ENCODE measurements at places on chromosomes 5 and 9. TPM values are rescaled to one million over a fixed set of nuclear protein-coding genes. Genes with fewer than 3 reads are reported as not detected.

The ARHGEF28 gene
- polyA plus RNA-seq, result 3.3 TPM

The GPR150 gene
- polyA plus RNA-seq, result 0.83 TPM

The FOXD4 gene
- polyA plus RNA-seq, result 0.37 TPM

DNA sequence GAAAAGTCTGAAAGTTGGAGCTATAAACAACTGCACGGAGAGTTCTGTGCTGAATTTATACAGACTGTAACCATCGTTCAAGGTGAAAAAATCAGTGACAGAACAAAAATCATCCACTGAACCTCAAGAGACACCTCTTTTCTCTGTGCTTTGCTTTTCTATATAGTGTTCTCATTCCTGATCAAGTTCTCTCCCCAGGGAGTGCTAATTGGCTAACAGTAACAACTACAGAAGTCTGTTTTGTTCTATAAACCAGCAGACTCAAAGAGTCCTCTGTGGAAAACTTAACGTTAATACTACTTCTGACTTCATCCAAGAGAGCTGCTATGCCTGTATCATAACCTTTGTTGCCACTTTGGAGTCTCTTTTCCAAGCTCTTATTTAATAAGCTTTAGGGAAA, 1388.3 kb upstream of the C9orf72 start:
- H3K4me3 ChIP-seq, result no peak overlapping the region
- no peak for DNase-seq
- H3K4me1 ChIP-seq, result no peaks in the 10 kb centered on the region
- H3K27ac ChIP-seq, result no peak overlapping the region
- no peaks in the 10 kb centered on the region for H3K27me3 ChIP-seq

The FUT7 gene
- polyA plus RNA-seq, result 4.8 TPM

The PCDHA4 gene
- not detected for polyA plus RNA-seq

DNA sequence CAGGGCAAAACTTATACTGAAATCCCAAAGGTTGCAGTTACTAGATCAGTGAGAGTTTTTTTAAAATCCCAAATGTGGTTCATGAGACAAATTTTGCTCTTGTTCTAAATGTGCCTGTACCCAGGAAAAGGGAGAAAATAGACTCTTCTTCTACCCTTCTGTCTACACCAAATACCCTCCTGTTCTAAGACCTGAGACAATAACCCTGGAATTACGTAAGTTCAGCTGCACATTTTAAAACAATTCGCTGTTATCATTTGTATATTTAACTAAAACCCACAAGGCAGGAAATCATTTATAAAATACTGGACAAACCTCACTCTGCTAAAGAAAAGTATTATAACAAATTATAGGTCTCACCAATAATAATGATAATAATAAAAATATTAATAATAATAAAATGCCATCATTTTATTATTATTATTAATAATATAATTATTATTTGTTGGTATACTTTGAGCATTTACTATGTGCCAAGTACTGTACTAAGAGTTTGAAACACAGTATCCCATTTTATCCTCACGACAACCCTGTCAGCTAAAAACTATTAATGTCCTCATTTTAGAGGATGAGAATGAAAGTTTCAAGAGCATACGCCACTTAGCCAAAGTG, 49.8 kb upstream of the AFAP1L1 start:
- H3K27me3 ChIP-seq, result no peaks in the 10 kb centered on the region
- no peaks in the 10 kb centered on the region for H3K4me1 ChIP-seq
- DNase-seq, result no peak
- no peaks in the 10 kb centered on the region for H3K36me3 ChIP-seq
- no peak overlapping the region for H3K27ac ChIP-seq
- H3K4me3 ChIP-seq, result no peak overlapping the region

The DMRT3 gene
- polyA plus RNA-seq, result not detected

The MEGF10 gene
- polyA plus RNA-seq, result 0.16 TPM

The OR13D1 gene
- not detected for polyA plus RNA-seq

- H3K36me3 ChIP-seq, result peaks cover 5% of the 10 kb centered on the region
- H3K4me3 ChIP-seq, result no peak overlapping the region
These were observed 65.2 kb upstream of the SLC25A51 start for GRCh38 chr9:37969130-37969529.

- peak; percentile 54 for DNase-seq
- no peaks in the 10 kb centered on the region for H3K36me3 ChIP-seq
- peaks cover 12% of the 10 kb centered on the region for H3K4me1 ChIP-seq
- H3K27ac ChIP-seq, result no peak overlapping the region
- H3K4me3 ChIP-seq, result no peak overlapping the region
These were observed 87.1 kb downstream of the PDE6A start for GRCh38 chr5:149857499-149857898.

The GABRA1 gene
- 0.02 TPM for polyA plus RNA-seq

DNA sequence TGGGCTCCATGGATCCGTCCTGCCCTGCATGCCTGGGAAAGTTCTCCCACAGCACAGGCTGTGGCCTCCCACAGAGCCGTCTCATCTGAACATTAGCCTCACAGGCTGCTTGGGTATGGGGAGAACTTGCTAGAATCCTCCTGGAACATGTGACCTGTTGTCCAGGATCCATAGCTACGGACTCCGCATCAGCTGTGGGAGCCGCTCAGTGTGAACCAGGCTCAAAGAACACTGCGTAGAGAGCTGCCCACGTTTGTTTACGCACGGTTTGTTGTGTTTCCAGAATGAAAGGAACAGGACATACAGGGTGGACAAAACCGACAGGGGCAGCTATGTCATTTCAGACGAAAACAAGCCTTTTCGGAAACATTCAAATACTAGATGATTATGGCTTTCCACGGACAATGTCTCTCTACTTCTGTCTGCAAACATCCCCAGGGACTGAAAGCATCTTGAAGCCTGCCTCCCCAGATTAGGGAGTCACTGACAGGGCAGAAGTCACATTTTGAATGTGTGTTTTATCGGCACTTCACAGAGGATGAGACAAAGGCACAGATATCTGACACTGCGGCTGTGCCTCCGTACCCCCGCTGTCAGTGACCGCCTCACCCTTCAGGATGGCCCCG, 390.3 kb downstream of the GADD45G start:
- peak overlapping the region; percentile 70 for H3K27ac ChIP-seq
- H3K27me3 ChIP-seq, result no peaks in the 10 kb centered on the region
- no peak overlapping the region for H3K4me3 ChIP-seq
- no peak for DNase-seq
- H3K36me3 ChIP-seq, result no peaks in the 10 kb centered on the region
- peaks cover 48% of the 10 kb centered on the region for H3K4me1 ChIP-seq

The C9orf153 gene
- polyA plus RNA-seq, result 0.13 TPM

DNA sequence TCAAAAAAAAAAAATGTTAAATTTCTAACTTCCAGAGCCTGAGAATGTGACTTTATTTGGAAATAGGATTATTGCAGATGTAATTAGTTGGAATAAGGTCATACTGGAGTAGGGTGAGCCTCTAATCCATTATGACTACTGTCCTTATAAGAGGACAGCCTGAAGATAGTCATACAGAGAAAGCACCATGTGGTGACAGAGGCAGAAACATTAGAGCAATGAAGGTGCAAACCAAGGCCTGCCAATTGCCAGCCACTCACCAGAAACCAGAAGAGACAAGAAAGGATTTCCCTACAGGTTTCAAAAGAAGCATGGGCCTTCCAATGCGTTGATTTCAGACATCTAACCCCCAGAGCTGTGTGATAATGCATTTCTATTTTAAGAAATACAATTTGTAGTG, 659.2 kb upstream of the CHD1 start:
- DNase-seq, result no peak
- no peaks in the 10 kb centered on the region for H3K4me1 ChIP-seq
- H3K27ac ChIP-seq, result no peak overlapping the region
- H3K27me3 ChIP-seq, result no peaks in the 10 kb centered on the region
- no peak overlapping the region for H3K4me3 ChIP-seq
- no peaks in the 10 kb centered on the region for H3K36me3 ChIP-seq

GRCh38 chr9:5493679-5494511, 16.4 kb upstream of the PDCD1LG2 start:
- H3K27me3 ChIP-seq, result no peaks in the 10 kb centered on the region
- DNase-seq, result no peak
- no peaks in the 10 kb centered on the region for H3K36me3 ChIP-seq
- H3K4me1 ChIP-seq, result peaks cover 22% of the 10 kb centered on the region
- H3K27ac ChIP-seq, result peak overlapping the region; percentile 48

- no peaks in the 10 kb centered on the region for H3K27me3 ChIP-seq
- no peaks in the 10 kb centered on the region for H3K4me1 ChIP-seq
- DNase-seq, result no peak
- no peak overlapping the region for H3K4me3 ChIP-seq
These were observed 17.6 kb downstream of the NDUFS6 start for GRCh38 chr5:1818784-1819183.

DNA sequence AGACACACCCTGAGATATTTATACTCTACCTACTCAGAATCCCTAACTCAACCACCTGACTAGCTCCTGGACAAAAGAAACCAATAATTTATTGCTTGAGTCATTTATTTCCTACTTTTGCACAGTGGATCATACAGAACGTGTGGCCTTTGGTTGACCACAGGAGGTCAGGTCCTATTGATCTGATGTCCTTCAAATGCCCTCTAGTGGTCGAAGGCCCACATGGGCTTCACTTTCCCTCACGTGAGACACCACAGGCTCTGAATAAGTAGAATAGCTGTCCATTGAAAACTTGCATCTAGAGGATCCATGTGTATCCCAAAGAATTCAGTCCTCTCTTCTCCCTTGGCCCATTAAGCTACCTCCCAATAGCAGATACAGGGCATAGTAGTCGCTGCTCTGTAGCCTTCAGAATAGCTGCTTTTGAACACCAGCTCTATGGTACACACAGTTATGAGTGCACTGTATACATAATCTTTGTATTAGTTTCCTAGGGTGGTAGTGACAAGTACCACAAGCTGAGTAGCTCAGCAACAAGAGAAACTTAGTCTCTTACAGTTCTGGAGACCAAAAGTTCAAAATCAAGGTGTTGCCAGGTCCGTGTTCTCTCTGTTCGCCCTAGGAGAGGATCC, 177.6 kb upstream of the SMARCA2 start:
- H3K36me3 ChIP-seq, result no peaks in the 10 kb centered on the region
- no peak overlapping the region for H3K27ac ChIP-seq
- H3K4me1 ChIP-seq, result no peaks in the 10 kb centered on the region
- no peaks in the 10 kb centered on the region for H3K27me3 ChIP-seq

DNA sequence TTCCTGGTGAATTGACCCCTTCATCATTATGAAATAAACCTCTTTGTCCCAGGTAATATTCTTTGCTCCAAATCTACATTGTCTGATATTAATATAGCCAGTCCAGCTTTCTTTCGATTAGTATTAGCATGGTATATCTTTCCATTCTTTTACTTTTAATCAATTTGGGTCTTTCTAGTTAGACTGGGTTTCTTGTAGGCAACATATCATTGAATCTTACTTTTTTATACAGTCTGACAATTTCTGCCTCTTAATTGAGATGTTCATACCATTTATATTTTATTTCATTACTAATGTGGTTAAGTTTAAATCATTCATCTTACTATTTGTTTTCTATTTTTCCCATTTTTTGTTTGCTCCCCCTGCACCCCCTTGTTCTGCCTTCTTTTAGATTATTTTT, 61.7 kb upstream of the LIFR start:
- no peaks in the 10 kb centered on the region for H3K36me3 ChIP-seq
- no peaks in the 10 kb centered on the region for H3K27me3 ChIP-seq
- no peaks in the 10 kb centered on the region for H3K4me1 ChIP-seq
- H3K27ac ChIP-seq, result no peak overlapping the region
- no peak for DNase-seq

- H3K27me3 ChIP-seq, result no peaks in the 10 kb centered on the region
- DNase-seq, result no peak
- no peak overlapping the region for H3K4me3 ChIP-seq
- H3K36me3 ChIP-seq, result no peaks in the 10 kb centered on the region
These were observed 119.4 kb downstream of the TLR4 start for GRCh38 chr9:117823576-117823975.

The NME5 gene
- 0.43 TPM for polyA plus RNA-seq

The STING1 gene
- polyA plus RNA-seq, result 49.8 TPM

DNA sequence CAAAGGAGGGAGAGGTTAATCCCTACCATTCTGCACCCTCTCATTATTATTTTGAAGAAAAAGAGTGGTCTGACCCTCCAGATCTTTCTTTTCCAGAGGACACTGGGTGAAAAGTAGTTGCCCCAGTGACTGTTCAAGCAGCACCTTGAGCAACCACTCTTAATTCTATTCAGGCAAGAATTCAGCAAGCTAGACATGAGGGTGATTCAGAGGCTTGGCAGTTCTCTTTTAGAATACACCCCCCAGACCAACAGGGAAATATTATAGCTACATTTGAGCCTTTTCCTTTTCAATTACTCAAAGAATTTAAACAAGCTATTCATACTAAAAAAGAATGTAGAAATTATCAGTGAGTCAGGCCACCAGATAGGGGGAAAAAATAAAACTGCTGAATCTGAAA, 178.3 kb downstream of the MRPS30 start:
- H3K4me1 ChIP-seq, result no peaks in the 10 kb centered on the region
- H3K27me3 ChIP-seq, result no peaks in the 10 kb centered on the region
- no peak for DNase-seq
- no peak overlapping the region for H3K4me3 ChIP-seq
- H3K27ac ChIP-seq, result no peak overlapping the region

Measured in spleen (tissue), 13 donors.